ENCODE measurements at places on chromosomes 7 and 10.

DNA sequence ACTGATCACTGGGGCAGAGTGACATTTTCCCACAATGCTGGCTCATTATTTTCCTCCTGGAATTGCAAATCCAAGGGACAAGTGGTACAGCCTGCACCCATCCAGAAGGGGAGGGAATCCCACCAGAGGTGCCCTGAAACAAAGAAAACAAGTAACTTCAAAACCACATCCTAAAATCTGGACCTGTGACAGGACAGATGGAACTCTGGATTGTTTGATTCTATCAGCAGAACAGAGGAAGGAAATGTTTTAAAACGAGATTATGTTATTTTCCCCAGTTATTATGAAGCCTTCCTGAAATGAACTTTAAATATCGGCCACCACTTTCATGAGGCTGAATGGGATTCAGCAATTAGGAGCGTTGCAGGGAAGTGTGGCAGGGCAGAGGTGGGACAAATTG lies 62.2 kb upstream of the ECHDC3 start:
- DNase-seq, result no peak

DNA sequence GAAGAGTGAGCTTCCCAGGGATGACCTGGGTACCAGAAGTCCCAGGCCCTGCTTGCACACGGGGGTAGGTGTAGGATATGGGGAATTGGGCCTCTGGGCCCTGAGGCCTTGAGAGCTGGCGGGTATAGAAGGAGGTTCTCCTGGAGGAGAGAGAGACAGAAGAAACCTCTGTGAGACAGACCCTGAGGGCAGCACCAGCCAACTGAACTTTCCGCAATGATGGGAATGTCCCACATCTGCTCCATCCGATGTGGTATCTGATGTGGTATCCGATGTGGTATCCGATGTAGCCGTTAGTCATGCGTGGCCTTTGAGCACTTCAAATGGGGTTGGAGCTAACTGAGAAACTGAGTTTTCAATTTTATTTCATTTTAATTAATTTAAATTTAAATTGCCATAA lies 30.6 kb upstream of the PLEKHA1 start:
- no peak for DNase-seq

- peak; percentile 96 for DNase-seq
Observed at GRCh38 chr7:94657771-94658693, 2.1 kb upstream of the SGCE start.

- DNase-seq, result peak; percentile 29
Observed at GRCh38 chr10:124740369-124741280, 3.6 kb downstream of the FAM53B start.

- peak; percentile 73 for DNase-seq
Observed at GRCh38 chr7:148575640-148576411, 14.7 kb upstream of the C7orf33 start.

DNA sequence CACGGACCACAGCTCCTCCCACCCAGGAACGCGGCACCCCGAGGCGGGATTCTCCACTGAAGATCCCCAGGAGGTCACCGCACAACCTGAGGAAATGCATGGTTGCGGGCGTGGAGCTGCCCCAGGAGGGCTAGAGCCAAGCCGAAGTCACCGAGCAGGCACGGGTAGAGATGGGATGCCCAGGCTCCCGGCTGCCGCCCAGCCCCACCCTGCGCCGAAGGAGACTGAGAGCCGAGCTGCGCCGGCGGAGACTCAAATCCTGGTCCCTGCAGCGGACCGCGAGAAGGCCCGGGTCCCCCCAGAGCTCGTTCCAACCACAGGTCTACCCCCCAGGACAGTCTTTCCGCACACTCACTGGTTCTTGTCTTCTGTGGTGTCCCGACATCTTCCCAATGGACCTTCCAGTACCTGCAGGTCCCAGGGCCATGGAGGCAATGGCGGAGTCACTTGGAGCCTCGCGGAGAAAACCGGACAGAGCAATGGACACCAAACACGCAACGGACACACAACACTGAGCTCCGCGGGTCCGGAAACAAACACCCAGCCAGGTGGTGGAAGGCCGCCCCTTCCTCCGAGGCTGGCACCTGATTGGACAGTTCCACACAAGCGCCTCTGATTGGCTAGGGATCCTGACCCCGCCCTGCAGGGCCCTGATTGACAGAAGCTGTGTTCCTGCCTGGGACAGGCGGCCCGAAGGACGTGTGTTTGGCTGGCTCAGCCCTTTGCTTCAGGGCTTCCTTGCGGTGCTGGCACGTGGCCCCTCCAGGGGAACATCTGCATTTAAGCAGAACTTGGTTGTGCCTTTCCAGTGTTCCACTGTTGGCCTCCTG lies 331.9 kb upstream of the NUPR2 start:
- no peak for DNase-seq

DNA sequence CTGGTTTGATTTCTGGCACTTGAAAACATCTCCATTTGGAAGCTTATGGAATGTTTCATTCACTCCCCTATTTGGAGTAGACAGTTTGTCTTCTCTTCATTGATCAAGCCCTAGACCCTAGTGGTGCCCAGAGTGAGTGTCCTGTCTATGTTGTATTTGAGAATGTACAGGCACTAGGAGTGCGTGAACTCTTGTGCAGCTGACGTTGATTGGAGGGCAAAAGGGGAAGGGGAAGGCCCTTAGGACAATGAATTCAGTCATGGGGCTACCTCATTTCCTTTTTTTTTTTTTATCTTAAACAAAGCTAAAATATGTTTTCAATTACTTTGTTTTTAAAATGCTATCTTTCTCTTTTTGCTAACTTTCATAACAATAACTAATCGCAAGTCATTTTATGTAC lies 66.5 kb downstream of the ADD3 start:
- no peak for DNase-seq

GRCh38 chr10:111109501-111110242 lies 32.8 kb downstream of the ADRA2A start:
- DNase-seq, result no peak

GRCh38 chr7:43591558-43592180 lies 8.8 kb downstream of the STK17A start:
- DNase-seq, result peak; percentile 38

DNA sequence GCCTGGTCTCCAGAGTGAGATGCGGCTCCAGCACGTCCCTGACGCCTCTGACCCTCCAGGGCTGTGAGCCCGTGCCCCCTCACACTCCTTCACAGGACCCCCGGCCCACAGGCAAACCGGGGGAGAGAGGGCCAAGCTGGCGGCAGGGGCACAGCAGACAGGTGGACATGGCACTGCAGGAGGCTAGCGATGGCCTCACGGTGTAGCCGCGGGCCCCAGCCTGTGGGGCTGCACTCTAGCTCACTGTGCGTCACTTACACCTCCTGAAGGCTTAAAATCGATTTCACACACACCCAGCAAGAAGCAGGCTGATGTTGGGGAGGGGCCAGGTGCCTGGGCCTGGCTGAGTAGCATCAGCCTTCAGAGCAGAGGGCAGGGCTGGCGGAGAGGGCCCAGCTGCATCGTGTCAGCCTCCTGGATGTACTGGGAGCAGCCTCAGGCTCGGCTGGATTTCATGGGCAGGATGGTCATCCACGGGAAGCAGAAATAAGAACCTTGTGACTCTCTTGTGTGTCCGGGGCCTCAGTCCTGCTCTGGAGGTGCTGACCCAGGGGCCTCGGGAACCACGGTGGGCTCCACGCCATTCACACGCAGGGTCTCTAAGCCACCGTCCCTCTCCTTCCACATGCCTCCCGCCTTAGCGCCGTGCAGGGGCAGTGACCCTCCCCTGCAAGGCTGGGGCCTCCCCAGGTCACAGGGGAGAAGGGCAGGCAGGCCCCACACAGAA lies 19.4 kb upstream of the KNDC1 start:
- no peak for DNase-seq

DNA sequence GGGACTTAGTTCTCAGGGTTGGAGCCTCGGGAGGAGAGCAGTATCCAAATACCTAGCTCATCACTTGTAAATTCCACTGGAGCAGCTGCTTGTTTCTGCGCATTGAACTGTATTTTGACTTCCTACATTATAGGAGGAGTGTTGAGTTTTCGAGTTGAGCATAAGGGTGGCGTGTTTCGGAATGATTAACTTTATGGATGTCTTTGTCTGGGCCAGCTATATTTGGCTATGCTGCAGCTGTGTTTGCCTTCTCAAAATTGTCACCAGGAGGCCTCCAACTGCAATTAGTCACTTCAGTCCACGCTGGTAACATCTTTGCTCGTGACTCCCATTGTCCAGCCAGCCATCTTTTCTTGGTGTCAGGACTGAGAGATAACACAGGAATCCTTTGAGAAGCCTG lies 9.1 kb downstream of the CELF2 start:
- DNase-seq, result no peak

GRCh38 chr7:149690688-149691446 lies 82.5 kb downstream of the ZNF467 start:
- DNase-seq, result no peak

GRCh38 chr10:102673819-102674511 lies 29.7 kb downstream of the TRIM8 start:
- DNase-seq, result peak; percentile 84

GRCh38 chr7:1108264-1108920 lies 20.5 kb downstream of the GPER1 start:
- no peak for DNase-seq

DNA sequence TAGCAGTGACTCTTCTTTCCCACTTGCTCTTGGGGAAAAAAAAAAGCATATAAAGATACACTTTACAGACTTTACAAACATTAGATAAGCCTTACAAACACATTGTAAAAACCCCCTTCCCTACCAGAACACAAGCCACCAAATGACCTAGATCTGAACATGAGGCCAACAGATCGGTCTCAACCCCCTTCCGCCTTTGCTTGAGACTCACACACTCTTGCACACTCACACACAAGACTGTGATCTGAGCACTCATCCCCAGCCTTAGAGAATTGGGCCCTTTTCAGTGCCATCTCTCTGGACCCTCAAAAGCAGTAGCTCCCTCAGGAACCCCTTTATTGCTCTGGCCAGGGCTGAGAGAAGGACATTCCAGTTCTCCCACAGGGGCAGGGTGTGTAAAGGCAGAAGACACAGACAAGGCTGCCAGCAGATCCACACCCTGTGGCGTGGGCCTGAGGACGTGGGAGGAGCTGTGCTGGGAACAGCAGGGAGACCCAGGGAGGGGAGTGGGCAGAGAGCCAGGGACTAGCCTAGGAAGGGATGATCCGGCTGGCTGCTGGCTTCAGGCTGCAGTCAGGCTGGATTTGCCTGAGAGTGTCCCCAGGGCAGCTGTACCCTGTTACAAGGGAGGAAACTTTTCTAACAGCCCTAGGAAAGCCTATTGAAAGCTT lies 206.7 kb downstream of the KIAA1217 start:
- DNase-seq, result no peak

- no peak for DNase-seq
Observed at GRCh38 chr7:90708841-90709317, 112.8 kb downstream of the CDK14 start.

GRCh38 chr7:43465581-43466554 lies 117.0 kb upstream of the STK17A start:
- DNase-seq, result no peak

DNA sequence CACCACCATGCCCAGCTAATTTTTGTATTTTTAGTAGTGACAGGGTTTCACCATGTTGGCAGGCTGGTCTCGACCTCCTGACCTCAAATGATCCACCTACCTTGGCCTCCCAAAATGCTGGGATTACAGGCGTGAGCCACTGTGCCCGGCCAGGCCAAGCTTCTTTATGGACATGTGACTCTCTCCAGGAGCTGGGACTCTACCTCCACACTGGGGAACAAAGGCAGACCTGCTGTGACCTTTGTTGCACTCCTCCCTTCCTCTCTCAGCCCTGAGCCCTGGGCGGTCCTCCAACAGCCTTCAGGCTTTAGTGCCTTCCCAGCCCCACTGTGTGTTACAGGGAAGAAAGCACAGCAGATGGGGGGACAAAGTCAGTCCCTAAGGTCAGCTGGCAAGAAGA lies 55.0 kb upstream of the DUSP5 start:
- DNase-seq, result no peak

GRCh38 chr10:35636956-35637355 lies 5.1 kb downstream of the FZD8 start:
- DNase-seq, result no peak

GRCh38 chr7:148172920-148173319 lies 417.6 kb upstream of the C7orf33 start:
- DNase-seq, result no peak

- DNase-seq, result peak; percentile 43
Observed at GRCh38 chr7:130917669-130918128, 183.7 kb upstream of the KLF14 start.

Measured in CD4-positive, alpha-beta T cell treated with Interleukin-2 at 100 ng/mL for 4 hours (primary cell).